ENCODE measurements at places on chromosomes 2 and 18. TPM values are rescaled to one million over a fixed set of nuclear protein-coding genes. Genes with fewer than 3 reads are reported as not detected.

SAG gene
- 25.6 TPM for polyA plus RNA-seq

C2orf74 gene
- polyA plus RNA-seq = 50.0 TPM

TLK1 gene
- 36.8 TPM for polyA plus RNA-seq

SLC8A1 gene
- polyA plus RNA-seq = 3.6 TPM

SIX3 gene
- polyA plus RNA-seq = 0.20 TPM

BCL11A gene
- 5.1 TPM for polyA plus RNA-seq

GRCh38 chr2:152466980-152467676 is 132.2 kb downstream of the FMNL2 start:
- H3K27ac ChIP-seq = peak overlapping the region; percentile 34
- H3K36me3 ChIP-seq = no peaks in the 10 kb centered on the region
- no peak overlapping the region for H3K4me3 ChIP-seq
- H3K27me3 ChIP-seq = no peaks in the 10 kb centered on the region
- peaks cover 61% of the 10 kb centered on the region for H3K4me1 ChIP-seq
- DNase-seq = no peak

- H3K4me3 ChIP-seq = no peak overlapping the region
- H3K4me1 ChIP-seq = no peaks in the 10 kb centered on the region
- DNase-seq = no peak
- H3K36me3 ChIP-seq = no peaks in the 10 kb centered on the region
- H3K27ac ChIP-seq = no peak overlapping the region
Observed at GRCh38 chr2:189854940-189855339, 70.7 kb downstream of the PMS1 start.

DNA sequence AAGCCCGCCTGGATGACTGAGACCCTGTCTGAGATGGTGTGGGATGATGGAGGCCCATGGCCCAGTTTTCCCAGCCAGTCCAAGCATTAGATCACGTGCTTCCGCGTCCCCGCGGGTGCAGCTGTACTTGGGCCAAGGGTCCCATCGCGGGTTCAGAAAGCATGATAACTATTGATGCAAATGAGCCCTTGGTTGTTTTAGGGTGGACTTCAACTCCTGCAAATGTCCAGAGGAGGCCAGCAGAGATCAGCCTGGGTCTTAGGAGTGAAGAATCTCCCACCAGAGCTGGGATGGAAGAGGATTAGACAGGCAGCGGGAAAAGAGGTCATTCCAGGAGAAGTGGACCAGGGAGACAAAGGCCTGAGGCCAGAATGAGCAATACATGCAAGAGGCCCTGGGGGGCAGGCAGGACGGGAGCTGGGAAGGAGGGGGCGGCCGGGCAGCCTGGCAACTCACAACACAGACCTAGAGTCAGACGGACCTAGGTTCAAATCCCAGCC is 89.9 kb upstream of the TMEM247 start:
- DNase-seq = peak; percentile 11
- H3K36me3 ChIP-seq = no peaks in the 10 kb centered on the region
- H3K4me1 ChIP-seq = no peaks in the 10 kb centered on the region
- H3K27me3 ChIP-seq = no peaks in the 10 kb centered on the region

- H3K27me3 ChIP-seq = no peaks in the 10 kb centered on the region
- DNase-seq = no peak
- no peaks in the 10 kb centered on the region for H3K4me1 ChIP-seq
- no peaks in the 10 kb centered on the region for H3K36me3 ChIP-seq
- H3K27ac ChIP-seq = no peak overlapping the region
- H3K4me3 ChIP-seq = no peak overlapping the region
Observed at GRCh38 chr2:15842758-15843666, 97.3 kb upstream of the MYCN start.

GRCh38 chr2:168663993-168664392 is 138.4 kb upstream of the NOSTRIN start:
- no peaks in the 10 kb centered on the region for H3K36me3 ChIP-seq
- peak overlapping the region; percentile 4 for H3K27ac ChIP-seq
- H3K4me3 ChIP-seq = no peak overlapping the region
- no peak for DNase-seq
- no peaks in the 10 kb centered on the region for H3K27me3 ChIP-seq

- H3K4me3 ChIP-seq = no peak overlapping the region
- no peak for DNase-seq
- no peaks in the 10 kb centered on the region for H3K27me3 ChIP-seq
- H3K27ac ChIP-seq = no peak overlapping the region
- no peaks in the 10 kb centered on the region for H3K36me3 ChIP-seq
Observed at GRCh38 chr18:9221040-9221439, 84.5 kb downstream of the ANKRD12 start.

GRCh38 chr2:12057436-12058166 is 311.2 kb downstream of the LPIN1 start:
- no peaks in the 10 kb centered on the region for H3K36me3 ChIP-seq
- H3K27ac ChIP-seq = no peak overlapping the region
- H3K27me3 ChIP-seq = no peaks in the 10 kb centered on the region

DNA sequence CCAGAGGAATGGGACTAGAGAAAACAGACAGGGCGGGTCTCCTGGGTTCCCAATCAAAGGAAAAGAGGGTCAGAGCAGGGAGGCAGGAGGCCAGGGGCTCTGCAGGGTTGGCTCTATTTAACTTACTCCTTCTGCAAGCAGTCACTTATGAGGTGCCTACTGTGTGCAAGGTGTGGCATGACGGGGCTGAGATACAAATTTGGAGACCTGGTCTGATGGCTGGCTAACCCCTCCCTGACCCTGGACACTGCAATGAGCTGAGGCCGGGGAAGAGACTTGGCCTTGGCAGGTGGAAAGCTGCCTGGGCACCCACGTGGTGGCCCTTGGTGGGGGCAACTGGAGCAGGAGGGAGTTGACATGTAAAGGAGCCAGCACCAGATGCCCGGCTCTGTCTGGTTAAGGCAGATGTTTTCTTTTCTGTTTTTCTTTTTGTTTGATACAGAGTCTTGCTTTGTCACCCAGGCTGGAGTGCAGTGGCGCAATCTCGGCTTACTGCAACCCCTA is 148.5 kb upstream of the GATA6 start:
- H3K4me3 ChIP-seq = no peak overlapping the region
- peaks cover 1% of the 10 kb centered on the region for H3K4me1 ChIP-seq
- H3K27me3 ChIP-seq = no peaks in the 10 kb centered on the region
- DNase-seq = no peak

DNA sequence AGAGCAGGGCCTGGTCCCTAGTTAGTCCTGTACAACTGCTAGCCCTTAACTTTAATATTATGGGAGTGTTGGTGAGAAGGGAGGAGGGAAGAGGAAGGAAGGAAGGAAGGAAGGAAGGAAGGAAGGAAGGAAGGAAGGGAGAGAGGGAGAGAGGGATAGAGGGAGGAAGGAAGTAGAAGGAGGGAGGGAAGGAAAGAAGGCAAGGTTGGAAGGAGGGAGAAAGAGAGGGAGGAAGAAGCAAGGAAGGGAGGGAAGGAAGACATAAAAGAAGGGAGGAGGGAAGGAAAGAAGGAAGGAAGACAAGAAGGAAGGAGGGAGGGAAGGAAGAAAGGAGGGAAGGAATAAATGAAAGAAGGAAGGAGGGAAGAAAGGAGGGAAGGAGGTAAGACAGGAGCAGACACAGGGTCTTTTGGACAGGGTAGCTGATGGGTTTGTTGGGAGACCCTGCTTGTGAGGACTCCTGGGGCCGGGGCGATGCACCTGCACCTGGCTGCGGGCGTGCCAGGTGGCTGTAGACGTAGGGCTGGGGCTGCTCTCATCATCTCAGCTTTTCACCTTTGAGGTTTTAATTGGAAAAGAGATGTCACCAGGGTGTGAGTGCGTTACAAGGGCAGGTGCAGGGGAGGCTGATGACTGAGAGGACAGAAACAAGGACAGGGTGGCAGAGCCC is 5.9 kb upstream of the POMC start:
- no peaks in the 10 kb centered on the region for H3K4me1 ChIP-seq
- H3K4me3 ChIP-seq = no peak overlapping the region
- no peak for DNase-seq
- H3K27me3 ChIP-seq = no peaks in the 10 kb centered on the region
- H3K27ac ChIP-seq = no peak overlapping the region
- H3K36me3 ChIP-seq = no peaks in the 10 kb centered on the region

- no peak overlapping the region for H3K27ac ChIP-seq
- DNase-seq = no peak
- H3K4me3 ChIP-seq = no peak overlapping the region
- H3K27me3 ChIP-seq = no peaks in the 10 kb centered on the region
- no peaks in the 10 kb centered on the region for H3K4me1 ChIP-seq
Observed at GRCh38 chr2:227038550-227039189, 125.3 kb downstream of the COL4A4 start.

- H3K36me3 ChIP-seq = no peaks in the 10 kb centered on the region
- H3K4me3 ChIP-seq = no peak overlapping the region
- no peaks in the 10 kb centered on the region for H3K27me3 ChIP-seq
- no peak for DNase-seq
Observed at GRCh38 chr2:38217401-38218188, 141.6 kb upstream of the CYP1B1 start.

GRCh38 chr2:160175169-160176134 is 24.6 kb downstream of the ITGB6 start:
- no peaks in the 10 kb centered on the region for H3K36me3 ChIP-seq
- H3K27me3 ChIP-seq = no peaks in the 10 kb centered on the region
- no peak for DNase-seq
- H3K27ac ChIP-seq = no peak overlapping the region

DNA sequence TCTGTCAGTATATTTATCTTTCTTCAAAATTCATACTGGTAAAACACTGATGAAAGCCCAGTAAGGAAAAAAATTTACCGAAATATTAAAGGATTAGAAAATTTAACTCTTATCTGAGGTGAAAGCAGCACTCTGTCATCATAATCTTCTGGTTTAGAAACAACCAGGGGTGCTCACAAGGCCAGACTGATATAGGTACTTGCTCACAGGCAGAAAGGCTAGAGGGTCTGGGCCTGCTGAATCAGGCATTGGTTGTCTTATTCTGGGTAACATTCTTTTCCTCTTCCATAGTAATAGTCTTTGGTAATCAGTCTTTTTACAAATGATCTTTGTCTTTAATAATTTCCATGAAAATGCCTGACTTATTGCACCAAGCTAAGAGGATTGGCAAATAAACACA is 221.4 kb upstream of the TFPI start:
- H3K27ac ChIP-seq = no peak overlapping the region
- no peaks in the 10 kb centered on the region for H3K27me3 ChIP-seq
- H3K36me3 ChIP-seq = no peaks in the 10 kb centered on the region
- no peak for DNase-seq
- H3K4me1 ChIP-seq = no peaks in the 10 kb centered on the region

- no peaks in the 10 kb centered on the region for H3K27me3 ChIP-seq
- H3K4me1 ChIP-seq = peaks cover 27% of the 10 kb centered on the region
- peak overlapping the region; percentile 79 for H3K4me3 ChIP-seq
- DNase-seq = peak; percentile 55
Observed at GRCh38 chr2:10303694-10304378, 1.1 kb downstream of the HPCAL1 start.

DNA sequence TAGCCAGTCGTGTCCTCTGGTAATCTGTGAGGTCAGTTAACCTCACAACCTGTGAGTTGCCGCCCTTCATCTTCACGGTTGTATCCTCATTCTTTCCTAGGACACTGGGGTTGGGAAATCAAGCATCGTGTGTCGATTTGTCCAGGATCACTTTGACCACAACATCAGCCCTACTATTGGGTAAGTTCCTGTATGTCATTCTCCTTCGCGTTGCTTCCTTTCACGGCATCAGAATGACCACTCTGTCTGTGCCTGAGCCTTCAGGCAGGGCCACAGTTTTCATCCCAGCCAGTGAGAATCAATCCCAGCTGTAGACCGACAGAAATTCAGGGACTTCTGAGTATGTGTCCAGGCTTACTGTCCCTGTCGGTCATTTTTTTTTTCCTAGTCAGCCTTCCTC is 67.1 kb downstream of the RAB31 start:
- no peak overlapping the region for H3K4me3 ChIP-seq
- no peak overlapping the region for H3K27ac ChIP-seq

DNA sequence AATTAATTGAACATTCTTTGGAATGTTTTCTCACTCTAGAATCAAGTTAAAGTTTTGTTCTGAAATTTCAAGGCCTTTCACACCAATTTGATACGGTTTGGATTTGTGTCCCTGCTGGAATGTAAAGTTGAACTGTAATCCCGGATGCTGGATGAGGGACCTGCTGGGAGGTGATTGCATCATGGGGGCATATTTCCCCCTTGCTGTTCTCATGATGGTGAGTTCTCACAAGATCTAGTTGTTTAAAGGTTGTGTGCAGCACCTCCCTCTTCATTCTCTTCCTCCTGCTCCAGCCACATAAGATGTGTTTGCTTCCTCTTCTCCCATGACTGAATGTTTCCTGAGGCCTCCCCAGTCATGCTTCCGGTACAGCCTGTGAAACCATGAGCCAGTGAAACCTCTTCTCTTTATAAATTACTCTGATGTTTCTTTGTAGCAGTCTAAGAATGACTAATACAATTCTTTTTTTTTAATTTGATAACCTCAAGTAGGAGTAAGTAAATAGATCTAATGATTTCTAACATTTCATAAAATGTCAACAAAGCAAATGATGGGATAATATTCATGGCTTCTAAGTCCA is 144.2 kb upstream of the CDH7 start:
- H3K4me3 ChIP-seq = no peak overlapping the region
- no peaks in the 10 kb centered on the region for H3K27me3 ChIP-seq
- no peaks in the 10 kb centered on the region for H3K36me3 ChIP-seq
- no peaks in the 10 kb centered on the region for H3K4me1 ChIP-seq
- H3K27ac ChIP-seq = no peak overlapping the region

GRCh38 chr18:2894131-2894840 is 47.5 kb downstream of the EMILIN2 start:
- peaks cover 4% of the 10 kb centered on the region for H3K4me1 ChIP-seq
- H3K27ac ChIP-seq = no peak overlapping the region
- H3K36me3 ChIP-seq = no peaks in the 10 kb centered on the region
- H3K4me3 ChIP-seq = no peak overlapping the region
- no peaks in the 10 kb centered on the region for H3K27me3 ChIP-seq

All from testis (tissue), 5 donors.